GM18507 (cell line): ENCODE measurements at places on chromosomes 5 and 9.

DNA sequence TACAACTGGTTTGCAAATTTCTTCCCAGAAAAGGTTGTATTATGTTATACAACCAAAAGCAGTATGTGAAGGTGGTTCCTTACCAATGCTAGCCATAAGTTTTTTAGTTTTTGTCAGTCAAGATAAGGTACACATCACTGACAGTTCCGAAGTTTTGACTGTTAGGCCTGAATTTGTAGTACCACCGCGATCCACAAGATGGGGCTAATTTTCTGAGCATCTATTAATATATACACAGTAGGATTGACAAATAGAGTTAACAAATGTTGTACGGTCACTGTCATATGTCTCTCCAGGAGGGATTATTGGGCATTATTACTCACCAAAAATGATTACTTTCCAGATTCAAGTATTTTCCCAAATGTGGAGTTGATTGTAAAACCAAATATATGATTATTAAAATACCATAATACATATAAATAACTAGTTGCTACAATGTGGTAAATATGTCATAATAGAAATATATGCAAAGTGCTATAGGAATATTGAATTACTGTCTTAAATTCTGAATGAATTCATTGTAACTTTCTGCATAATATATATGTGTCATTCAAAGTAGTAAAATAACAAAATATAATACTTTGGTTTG is 28.4 kb upstream of the LRRC19 start:
- DNase-seq: peak; percentile 14

- DNase-seq: no peak
These were observed 180.4 kb downstream of the GAS1 start for GRCh38 chr9:86766912-86767311.

DNA sequence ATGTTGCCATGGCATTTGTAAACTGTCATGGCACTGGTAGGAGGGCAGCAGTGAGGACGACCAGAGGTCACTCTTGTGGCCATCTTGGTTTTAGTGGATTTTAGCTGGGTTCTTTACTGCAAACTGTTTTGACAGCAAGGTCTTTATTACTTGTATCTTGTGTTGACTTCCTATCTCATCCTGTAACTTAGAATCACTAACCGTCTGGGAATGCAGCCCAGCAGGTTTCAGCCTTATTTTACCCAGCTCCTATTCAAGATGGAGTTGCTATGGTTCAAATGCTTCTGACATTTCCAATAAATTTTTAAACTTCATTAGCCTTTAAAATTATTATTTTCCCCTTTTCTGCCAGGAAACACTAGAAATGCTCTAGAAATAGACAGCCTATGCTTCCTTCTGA is 839.1 kb downstream of the NR2F1-AS1 start:
- no peak for DNase-seq

- no peak for DNase-seq
These were observed 50.0 kb downstream of the HACD4 start for GRCh38 chr9:20981486-20981885.

DNA sequence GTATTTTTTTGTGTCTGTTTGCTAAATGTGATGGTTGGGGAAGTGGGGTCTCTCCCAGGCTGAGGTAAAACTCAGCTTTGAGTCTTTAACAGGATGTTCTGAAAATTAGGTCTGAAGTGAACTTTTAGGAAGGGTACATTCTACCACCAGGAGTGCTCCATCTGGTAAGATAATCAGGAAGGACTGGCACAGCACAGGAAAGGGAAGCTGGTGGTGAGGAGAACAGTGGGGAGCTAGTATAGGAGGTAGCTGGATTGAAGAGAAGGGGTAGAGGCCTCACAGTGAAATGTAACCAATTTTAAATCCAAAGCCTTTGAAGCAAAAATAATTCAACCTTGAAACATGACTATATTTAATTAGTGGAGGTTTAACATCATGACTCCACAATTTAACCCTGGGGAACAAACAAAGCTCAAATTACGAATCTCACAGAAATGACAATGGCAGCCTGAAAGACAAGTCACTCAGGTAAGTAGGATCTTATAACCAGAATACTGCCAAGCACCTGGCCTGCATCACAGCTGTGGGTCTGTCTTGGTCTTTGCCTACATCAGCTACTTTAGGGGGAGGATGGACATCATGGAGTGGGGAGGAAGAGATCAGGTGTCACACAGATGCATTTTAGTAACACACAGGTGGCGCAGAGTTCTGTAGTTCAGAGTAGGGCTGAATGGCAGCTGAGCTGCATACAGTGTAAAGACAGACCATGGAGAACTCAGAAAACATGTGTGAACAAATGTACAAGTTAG is 445.3 kb downstream of the DMRT2 start:
- DNase-seq: no peak

DNA sequence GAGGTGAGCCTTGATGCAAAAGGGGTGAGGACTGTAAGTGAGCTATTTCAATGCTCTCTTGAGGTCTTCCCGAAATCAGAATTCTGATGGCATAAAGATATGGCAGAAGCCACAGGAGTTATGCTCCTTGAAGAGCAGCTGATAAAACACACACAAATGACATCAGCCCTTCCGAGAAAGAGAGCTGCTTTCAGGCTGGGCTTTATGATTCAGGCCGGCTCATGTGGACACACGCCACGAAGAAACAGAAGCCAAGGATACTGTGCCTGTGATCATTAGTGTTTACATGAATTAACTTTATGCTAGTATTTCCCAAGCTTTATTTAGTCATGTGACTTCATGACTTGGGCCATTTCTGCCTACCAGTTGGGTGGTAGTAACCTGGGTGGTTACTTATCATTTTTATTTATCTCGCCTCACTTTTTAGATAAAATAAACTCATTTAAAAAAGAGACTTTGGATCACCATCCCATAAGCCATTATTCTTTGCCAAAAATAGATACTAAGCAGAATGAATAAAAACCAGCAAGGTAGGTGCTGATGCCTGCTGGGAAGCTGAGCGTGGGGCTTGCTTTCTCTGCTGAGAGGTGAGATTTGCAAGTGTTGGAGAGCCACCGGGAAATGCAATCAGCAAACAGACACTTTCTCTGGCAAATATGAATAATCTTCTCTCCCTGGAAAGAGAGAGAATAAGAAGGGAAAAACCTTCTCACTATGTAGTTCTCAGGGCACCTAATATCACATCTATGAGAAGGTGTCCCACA is 73.0 kb upstream of the SLC25A51 start:
- no peak for DNase-seq
